Heart left ventricle (tissue), 16 donors: ENCODE measurements at places on chromosomes 7 and 10. TPM values are rescaled to one million over a fixed set of nuclear protein-coding genes. Genes with fewer than 3 reads are reported as not detected.

DNA sequence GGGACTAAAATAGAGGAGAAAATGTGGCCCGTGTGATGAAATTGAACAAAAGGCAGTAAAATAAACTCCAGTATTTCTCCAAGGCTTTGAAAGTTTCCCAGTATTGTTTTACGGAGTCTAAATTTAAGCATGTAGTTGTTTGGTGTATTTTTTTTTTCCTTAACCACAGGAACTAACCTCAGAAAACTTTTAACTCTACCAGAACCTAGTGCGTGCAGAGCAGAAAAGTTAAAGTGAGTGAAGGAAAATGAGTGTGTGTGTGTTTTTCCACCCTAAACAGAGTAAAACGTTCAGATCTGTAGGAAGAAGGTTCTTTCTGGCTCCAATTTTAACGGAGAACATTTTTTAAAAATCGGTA lies 812 bp downstream of the PROSER2 start:
- peaks cover 12% of the 10 kb centered on the region for H3K4me1 ChIP-seq
- peak overlapping the region; percentile 47 for H3K27ac ChIP-seq
- no peaks in the 10 kb centered on the region for H3K36me3 ChIP-seq
- DNase-seq: no peak

DNA sequence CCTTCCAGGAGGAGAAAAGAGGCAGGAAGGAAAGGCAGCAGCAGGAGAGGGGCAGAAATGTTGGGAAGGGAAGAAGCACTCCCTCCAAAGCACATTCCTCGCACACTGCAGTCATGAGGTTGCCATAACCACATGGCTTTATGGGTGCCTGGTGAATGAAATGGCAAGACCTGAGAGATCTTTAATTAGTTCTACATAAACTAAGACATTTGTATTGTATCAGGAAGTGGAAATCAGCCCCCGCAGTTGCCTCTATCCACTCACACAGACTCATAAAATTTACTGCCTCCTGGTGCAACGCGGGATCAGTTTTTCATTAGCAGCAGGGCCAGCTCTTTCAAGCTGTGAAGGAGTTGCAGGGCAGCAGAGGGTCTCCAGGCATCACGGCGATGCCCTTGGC lies 106.4 kb downstream of the COL13A1 start:
- H3K4me1 ChIP-seq: no peaks in the 10 kb centered on the region
- no peak for DNase-seq
- H3K27ac ChIP-seq: no peak overlapping the region
- H3K36me3 ChIP-seq: no peaks in the 10 kb centered on the region

Gene OTUD1
- 48.3 TPM for total RNA-seq

DNA sequence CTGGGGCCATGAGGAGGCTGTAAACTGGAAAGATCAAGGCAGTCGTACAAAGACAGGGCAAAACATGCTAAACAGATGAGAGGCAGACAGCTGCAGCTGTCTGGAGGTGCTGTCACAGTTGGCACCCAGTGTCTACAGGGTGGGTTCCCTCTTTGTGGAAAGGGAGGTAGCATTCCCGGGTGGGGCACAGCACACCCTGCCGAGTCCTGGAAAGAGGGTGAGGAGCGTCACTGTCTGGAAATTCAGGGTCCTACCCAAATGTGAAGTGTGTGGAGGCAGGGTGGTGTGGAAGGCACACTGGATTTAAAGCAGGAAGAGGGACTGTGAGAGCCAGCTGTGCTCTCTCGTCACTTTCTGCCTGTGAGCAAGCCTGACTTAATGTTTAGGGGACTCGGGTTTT lies 356.2 kb downstream of the SDK1 start:
- no peaks in the 10 kb centered on the region for H3K36me3 ChIP-seq
- H3K27ac ChIP-seq: no peak overlapping the region
- no peak for DNase-seq
- H3K27me3 ChIP-seq: peaks cover 5% of the 10 kb centered on the region
- H3K4me3 ChIP-seq: no peak overlapping the region

DNA sequence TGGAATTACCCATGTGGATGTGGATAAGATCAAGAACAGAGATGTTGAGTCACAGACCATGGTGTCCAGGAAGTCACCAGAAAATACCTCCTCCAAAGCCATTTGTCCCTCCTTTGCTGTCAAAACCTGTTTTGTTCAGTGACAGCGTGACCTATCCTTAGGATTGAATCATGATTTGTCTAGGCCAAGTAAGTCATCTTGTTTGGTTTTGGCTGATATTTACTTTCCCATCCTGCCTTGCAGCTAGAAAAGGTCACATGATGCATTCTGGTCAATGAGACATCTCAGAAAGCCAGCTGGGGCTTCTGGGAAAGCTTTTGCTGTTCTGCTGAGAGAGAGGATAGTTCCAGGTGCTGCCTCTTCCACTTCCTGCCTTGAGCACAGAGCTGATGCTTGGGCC lies 225.3 kb upstream of the ZMIZ1 start:
- no peak for DNase-seq
- H3K36me3 ChIP-seq: no peaks in the 10 kb centered on the region
- H3K4me3 ChIP-seq: no peak overlapping the region
- H3K27ac ChIP-seq: no peak overlapping the region
- H3K4me1 ChIP-seq: no peaks in the 10 kb centered on the region

DNA sequence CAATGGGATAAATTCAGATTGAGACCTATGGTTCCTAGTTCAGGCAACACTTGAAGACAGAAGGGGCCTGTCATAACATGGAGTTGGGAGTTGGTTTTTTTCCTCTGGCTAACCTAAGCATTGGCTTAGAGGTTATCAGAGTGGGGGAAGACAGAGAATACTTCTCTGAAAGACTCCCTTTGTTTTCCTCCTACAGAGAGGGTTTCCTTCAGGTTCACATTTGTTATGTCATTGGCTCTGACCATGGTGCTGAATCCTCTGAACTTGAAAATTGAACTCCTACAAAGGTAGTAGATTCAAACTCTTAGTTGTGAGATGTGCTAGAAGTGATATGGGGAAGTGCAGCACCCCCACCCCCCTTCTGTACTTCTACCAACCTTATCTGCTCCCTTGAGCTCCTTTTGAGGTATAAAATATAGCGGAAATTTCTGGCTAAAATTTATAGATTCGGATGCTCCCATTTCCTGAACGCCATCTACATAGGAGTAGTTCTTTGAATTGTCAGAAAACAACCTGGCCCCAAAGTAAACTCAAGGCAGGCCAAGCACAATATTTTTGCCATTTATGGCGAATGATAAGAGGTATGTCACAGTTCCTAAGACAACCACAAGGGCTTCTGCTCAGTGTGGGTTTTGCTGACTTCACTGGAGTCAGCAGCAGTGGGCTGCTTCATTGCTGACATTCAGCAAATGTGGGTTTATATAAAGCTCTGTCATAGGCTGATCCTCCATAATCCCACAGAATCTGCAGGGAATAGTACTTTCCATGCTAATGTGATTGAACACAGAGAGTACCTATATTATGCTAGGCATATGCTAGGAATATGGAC lies 131.6 kb upstream of the KLF14 start:
- peaks cover 90% of the 10 kb centered on the region for H3K36me3 ChIP-seq
- no peaks in the 10 kb centered on the region for H3K27me3 ChIP-seq
- H3K27ac ChIP-seq: no peak overlapping the region
- no peaks in the 10 kb centered on the region for H3K4me1 ChIP-seq
- DNase-seq: no peak

DNA sequence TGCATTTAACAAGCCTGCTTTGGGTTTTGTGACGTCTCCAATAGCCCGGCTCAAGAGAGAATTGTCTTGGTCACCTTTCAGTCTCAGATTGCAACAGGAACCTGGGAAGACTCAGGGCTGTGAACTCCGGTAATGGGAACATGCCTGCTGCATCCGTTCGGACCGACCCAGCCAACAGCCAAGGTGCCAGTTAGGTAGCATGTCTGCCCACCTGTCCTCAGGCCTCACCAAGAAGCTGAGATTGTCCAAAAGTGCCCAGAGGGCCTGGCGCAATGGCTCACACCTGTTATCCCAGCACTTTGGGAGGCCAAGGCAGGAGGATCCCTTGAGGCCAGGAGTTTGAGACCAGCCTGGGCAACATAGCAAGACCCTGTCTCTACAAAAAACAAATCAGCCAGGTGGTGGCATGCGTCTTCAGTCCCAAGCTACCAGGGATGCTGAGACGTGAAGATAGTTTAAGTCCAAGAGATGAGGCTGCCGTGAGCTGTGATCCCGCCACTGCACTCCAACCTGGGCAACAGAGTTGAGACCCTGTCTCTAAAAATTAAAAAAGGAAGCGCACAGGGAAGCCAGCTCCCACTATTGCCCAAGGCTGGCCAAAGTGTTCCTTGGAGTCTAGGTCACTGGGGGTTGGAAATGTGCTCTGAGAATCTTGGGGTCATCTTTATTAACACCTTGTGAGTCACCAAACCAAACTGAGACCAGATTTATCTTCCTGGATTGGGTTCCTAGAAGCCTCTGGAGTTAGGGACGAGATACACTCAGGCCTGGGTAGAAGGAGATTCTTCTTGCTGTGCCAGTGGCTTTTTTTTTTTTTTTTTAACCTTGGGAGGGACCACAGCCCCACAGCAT lies 26.9 kb downstream of the BAG3 start:
- H3K27me3 ChIP-seq: no peaks in the 10 kb centered on the region
- no peak overlapping the region for H3K27ac ChIP-seq
- no peak overlapping the region for H3K4me3 ChIP-seq
- no peak for DNase-seq
- H3K36me3 ChIP-seq: peaks cover 45% of the 10 kb centered on the region
- peaks cover 61% of the 10 kb centered on the region for H3K4me1 ChIP-seq

DNA sequence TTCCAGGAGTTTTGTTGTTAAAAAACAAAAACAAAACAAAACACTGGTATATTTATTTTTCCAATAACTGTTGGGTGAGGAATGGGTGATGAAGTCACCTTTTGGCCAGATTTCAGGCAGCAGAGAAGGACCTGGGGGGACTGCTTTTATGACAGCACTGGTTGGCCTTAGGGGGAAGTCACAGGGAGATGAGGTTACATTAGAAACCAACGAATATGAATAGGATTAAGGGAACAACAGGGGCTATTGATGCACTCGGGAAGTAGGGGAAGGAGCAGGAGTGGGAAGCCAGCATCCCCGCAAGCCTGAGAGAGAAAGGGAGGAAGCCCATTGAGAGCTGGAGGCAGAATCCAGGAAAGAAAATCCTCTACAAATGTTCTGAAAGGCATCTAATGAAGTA lies 958.4 kb downstream of the TYW1 start:
- H3K27ac ChIP-seq: no peak overlapping the region
- no peaks in the 10 kb centered on the region for H3K27me3 ChIP-seq
- H3K4me1 ChIP-seq: no peaks in the 10 kb centered on the region
- DNase-seq: no peak
- H3K36me3 ChIP-seq: no peaks in the 10 kb centered on the region
